ENCODE measurements at places on chromosomes 3 and 15.
A peak's percentile ranks its signal among the peaks of the same experiment; 100 is the strongest.

DNA sequence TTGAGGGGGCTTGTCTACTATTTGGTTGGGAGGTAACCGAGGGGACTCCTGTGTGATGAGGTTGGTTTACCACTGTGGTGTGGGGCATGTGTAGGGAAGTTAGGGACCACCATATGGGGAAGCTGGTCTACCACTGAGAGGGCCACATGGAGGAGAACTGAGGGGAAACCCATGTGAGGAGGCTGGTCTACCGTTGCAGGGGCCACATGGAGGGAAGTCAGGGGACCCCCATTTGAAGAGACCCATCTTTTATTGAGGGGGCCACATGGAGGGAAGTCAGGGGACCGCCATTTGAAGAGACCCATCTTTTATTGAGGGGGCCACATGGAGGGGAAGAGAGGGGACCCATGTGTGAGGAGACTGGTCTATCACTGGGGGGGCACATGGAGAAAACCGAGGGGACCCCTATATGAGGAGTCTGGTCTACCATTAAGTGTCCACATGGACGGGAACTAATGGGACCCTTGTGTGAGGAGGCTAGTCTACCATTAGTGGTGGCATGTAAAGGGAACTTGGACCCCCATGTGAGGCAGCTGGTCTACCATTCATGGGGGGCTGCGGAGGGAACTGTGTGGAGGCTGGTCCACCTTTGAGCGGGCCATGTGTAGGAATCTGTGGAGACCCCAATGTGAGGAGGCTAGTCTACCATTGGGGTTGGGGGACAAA, 165.5 kb downstream of the FBLN2 start:
- no peak for DNase-seq

GRCh38 chr3:12729051-12729651, 29.9 kb downstream of the TMEM40 start:
- peak; percentile 91 for DNase-seq

GRCh38 chr15:31866248-31866647, 164.1 kb upstream of the CHRNA7 start:
- DNase-seq, result no peak

- DNase-seq, result no peak
Measured at GRCh38 chr3:179703816-179704215, 51.0 kb downstream of the USP13 start.

DNA sequence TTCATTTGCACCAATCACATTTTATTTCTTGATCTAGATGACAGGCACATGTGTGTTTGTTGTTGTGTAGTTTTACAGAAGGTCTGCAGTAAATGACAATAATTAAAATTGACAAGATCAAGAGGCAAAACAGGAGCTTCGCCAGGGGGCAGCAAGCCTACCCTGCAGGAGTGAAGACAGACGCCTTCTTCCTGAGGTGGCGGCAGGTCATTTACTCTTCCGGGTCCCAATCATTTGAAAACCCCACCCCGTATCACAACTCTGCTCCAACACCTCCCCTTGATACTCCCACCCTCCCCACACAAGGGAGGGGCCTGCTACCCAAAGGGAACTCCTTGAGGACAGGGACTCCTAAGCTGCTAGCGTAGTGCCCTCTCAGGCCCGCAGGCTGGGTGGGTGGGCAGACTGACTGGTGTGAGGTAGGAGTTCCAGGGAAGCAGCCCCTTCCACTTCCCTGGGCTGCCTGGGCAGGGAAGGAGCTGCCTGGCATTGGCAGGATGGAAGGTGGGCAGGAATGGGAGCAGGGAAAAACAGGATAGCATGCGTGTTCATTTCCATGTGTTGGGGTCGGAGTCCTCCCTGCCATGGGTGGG, 13.1 kb downstream of the CHDH start:
- no peak for DNase-seq

- DNase-seq, result no peak
Measured at GRCh38 chr3:158906749-158907148, 104.9 kb downstream of the MFSD1 start.

- DNase-seq, result peak; percentile 55
Measured at GRCh38 chr3:197169028-197169427, 129.4 kb downstream of the DLG1 start.

DNA sequence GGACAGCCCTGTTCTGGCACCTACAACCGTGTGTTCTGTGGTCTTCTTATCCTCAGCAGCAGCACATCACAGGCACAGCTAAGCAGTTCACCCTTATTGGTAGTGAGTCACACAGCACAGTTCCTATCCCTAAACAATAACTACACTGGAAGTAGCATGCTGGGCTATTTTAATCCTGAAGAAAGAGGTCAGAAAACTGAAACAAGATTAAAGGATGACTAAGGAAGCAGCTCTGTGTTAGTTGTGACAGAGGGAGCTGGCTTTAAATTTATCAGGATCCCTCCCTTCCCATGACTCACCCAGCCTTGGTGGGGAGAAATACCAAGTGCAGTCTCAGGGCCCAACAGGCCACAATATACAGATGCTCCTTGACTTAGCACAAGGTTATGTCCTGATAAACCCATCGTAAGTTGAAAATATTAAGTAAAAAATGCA, 144.3 kb downstream of the ERC2 start:
- DNase-seq, result no peak

DNA sequence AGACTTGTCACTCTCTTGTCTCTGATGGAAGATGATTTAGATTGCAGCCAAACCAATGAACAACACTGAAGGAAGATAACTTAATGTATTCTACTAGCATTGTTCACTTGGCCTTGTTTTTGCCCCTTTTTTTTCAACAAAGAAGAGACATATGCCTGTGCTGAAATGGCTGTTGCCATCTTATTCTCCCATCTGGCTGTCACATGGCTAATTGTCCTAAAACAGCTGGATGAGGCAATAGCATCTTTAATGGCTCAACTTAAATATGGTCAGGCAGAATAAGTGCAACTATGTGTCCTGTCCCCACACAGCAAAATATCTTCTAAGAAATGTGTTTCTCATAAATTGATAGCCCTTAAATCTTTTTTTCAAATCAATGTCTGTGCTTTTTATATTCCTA, 576.9 kb downstream of the TUSC7 start:
- no peak for DNase-seq

DNA sequence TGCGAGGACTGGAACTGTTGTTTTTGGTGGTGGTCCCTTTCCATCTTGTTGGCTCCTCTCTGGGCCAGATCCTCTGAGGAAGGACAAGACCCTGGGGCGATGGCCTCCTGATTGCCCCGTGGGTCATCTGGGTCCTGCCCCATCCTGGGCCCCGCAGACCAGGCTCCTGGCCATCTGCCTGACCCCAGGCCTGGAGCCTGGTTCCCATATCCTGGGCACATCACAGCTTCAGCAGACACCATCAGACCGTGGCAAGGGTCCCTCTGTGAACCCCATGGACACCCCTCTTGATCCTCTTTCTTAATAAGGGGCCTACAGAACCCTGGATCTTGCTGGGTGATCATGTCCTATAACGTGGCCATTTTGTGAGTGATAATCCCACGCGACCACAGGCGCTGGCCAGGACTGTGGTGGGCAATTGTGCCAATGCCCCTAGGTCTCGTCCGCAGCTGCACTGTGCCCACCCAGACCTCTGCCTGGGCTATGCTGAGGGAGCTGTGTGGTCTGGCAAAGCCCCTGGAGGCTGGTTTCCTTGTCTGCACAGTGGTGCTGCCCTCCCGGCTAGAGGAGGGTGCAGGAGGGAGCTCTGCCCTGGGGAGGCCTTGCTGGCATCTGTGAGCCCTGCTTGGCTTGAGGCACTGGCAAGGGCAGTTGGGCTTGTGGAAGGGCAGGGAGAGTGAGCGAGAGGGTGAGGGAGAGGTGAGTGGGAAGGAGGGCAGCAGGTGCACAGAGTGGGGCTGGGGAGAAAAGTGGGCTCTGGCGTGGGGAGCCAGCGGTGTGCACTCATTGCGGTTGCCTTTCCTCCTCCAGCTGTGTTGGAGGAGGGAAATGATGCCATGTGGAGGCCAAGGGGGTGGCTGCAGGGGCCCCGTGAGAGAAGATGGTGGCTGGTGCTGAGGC, 53.1 kb upstream of the PRR23E start:
- no peak for DNase-seq

DNA sequence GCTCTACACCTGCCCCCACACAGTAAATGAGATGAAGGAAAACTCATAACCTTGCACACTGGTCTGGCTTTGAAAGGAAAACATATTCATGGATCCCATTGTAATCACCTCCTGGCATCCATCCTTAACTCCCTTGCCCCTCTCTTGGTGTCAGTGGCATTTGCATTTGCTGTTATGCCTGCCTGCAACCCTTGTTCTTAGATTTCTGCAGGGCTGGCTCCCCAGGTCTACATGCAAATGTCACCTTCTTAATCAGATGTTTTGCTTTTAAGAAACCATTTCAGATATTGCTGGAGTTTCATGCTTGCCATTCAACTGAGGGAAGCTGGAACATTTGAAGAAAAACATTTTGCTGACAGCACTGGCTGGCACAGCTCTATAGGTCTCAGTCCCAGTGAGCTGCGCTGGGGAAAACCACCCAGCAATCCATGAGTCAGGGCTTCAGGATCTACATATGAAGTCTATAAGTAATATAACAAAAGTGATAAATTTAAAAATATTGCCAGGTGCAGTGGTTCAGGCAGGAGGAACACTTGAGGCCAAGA, 19.1 kb downstream of the LRRC2 start:
- no peak for DNase-seq

GRCh38 chr3:5198313-5198677, 10.8 kb downstream of the EDEM1 start:
- no peak for DNase-seq

DNA sequence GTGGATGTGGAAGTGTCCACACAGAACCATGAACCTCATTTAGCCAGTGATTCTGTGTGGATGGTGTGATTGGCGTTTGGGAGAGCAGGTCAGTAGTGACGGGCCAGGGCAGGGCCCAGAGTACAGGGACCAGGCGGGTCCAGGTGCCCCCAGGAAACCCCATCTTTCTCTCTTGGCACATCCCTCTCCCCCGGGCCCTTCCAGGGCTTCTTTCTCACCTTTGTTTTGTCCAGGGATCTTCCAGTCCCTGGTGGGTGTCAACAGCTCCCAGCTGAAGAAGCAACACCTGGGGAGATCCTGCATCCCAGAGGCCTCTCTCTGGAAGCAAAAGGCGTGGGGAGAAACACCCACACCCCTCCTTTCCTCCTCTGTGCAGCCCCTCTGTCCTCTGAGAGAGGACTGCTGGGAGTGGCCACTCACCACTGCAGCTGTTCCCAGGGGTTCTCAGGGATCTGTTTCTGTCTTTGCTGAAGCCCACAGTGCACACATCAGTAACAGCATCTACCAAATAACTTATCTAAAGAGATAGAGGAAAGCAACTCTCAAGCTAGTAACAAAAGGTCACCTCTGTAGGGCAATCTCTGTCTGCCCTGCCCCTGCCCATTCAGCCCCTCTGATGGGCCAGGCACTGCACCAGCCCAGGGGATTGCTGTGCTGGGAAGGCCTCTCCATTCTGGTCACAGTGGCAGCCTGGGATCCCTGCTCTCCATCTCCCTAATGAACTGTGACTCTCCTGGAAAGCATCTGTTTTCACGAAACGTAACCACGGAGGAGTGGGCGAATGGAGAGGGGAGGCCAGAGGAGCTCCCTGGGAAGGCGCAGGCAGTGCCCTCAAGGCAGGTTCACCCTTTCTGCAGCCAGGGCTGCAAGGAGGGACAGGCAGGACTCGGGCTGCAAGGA, 98.3 kb upstream of the ALDH1A3 start:
- no peak for DNase-seq

DNA sequence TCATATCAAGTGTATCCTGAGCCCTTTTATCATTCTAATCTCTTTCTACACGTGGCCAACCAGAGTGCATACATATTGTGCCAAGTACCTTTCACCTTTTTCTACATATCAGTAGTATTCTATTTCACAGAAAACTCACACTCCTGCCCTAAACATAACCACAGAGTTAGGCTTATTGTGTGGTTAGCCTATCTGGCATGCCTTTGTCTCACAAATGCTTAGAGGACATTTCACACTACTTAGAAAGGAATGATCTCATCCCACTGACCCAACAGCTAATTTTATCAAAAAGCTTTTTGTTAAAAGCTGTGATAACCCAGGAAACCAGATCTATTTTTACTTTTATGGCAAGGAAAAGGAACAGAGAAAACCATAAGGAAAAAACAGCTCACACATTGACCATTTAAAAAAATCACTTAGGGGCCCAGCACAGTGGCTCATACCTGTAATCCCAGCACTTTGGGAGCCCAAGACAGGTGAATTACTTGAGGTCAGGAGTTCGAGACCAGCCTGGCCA, 17.8 kb upstream of the MAP4 start:
- DNase-seq, result peak; percentile 39

DNA sequence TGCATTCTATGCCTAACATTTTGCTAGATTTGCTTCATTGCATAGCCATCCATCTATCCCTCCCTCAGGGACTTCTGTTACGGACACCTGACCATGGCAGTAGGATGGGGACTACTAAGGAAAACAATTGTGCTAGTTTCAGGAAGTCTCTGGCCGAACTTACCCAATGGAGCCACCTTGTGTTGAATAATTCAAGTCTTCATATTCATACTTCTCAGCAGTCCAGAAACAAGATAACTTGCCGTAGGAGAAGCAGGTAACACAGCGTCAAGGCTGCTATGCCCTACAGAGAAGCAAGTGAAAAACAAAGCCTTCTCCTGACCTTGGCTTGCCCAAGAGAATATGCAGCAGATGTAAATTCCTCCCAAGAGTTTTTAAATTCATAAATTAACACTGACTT, 685.3 kb downstream of the GRM7 start:
- peak; percentile 51 for DNase-seq

GRCh38 chr3:49869525-49870126, at the start of gene CAMKV:
TSS of gene CAMKV (minus strand) at chr3:49869906. CDS start at chr3:49862388, 7,518 bp downstream.
- DNase-seq, result no peak
